Stromal cell of bone marrow (primary cell): ENCODE measurements at places on chromosomes 5 and 9.

DNA sequence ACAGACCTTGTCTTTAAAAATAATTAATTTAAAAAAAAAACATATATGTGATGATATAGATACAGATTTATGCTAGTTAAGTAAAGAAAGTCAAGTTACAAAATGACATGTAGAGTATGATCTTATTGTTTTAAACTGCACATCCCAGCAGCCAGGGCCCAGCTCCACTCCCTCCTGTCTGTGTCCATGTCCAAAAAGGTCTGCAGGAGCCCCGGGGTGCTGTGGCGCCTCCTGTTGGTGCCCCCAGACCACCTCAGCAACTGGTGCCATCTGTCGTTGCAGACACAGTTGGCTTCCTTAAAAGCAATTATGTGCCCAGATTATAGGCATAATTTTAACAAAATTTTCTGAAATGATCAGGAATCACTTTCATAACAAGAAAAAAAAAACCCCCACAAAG lies 33.3 kb downstream of the IPPK start:
- DNase-seq = no peak

DNA sequence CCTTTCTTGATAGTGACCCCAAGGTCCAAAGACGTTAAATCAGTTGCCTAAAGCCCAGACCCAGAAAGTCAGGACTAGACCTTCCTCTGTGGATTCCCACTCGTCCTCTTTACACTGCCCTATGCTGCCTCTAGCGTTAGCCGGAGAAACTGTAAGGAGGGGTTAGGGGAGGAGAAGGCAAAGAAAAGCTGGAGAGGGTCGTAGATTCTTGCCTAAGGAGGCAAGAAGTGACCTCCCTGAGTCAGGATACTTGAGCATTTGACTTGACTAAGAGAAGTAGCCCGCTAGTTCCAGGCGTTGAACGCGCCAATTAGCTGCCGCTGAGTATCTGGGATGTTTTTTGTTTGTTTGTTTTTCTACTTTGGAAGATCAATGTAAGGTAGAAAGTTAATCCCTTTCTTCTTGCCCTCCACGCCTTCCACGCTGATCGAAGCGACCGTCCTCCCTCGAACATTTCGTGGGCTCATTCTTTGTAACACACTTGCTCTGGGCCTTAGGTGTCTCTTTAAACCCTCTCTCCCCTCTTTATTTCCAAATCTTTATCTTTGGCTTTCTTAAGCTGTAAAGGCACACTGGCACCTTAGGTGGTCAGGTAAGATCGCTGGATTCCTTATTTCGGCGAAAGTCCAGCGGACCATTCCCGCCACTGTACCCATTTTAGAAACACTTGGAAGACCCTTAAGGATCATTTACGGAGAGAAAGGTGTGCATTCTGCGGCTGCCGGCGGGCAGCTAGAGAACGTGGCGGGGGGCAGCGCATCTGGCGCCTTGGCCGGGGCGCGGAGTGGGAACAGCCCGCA lies 5.1 kb upstream of the RGMB start:
- peak; percentile 65 for DNase-seq

GRCh38 chr9:78879324-78880100 lies 582.6 kb downstream of the PSAT1 start:
- no peak for DNase-seq

GRCh38 chr5:133035224-133035623 lies 8.9 kb upstream of the ZCCHC10 start:
- no peak for DNase-seq

- no peak for DNase-seq
Observed at GRCh38 chr5:154793599-154794524, 38.7 kb downstream of the LARP1 start.

DNA sequence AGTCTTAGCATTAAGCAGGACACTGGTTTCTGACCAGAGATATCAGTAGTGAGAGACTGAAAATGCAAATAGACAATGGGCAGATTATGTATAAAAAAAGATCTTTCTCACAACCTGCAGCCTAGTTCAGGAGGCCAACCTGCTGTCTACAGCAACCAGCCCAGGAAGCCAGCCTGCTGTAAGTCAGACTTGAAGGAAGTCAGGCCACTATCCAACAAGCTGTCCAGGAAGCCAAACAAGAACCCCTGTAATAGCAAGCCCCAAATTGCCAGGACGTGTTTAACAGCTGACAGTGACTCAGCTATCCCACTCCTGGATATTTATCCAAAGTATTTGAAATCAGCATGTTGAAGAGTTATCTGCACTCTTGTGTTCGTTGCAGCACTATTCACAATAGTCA lies 121.8 kb upstream of the SPIN1 start:
- no peak for DNase-seq

- DNase-seq = no peak
Observed at GRCh38 chr5:143023411-143024096, 253.4 kb downstream of the ARHGAP26 start.

DNA sequence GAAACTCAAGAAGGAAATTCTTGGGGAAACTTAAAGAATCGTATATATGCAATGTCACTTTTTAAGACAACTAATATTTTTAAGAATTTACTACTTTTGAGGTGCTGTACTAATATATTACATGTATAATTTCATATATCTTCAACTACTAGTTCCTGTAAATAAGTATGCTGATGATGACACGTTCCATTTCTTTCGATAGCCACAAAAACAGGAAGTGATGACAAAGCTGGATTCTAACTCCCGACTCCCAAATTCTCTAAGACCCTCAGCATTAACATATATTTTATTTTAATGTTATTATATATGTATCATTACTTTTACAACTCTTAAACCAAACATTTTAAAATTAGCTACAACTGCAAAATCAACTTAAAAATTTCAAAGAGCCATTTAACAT lies 74.8 kb downstream of the STK32A start:
- no peak for DNase-seq

DNA sequence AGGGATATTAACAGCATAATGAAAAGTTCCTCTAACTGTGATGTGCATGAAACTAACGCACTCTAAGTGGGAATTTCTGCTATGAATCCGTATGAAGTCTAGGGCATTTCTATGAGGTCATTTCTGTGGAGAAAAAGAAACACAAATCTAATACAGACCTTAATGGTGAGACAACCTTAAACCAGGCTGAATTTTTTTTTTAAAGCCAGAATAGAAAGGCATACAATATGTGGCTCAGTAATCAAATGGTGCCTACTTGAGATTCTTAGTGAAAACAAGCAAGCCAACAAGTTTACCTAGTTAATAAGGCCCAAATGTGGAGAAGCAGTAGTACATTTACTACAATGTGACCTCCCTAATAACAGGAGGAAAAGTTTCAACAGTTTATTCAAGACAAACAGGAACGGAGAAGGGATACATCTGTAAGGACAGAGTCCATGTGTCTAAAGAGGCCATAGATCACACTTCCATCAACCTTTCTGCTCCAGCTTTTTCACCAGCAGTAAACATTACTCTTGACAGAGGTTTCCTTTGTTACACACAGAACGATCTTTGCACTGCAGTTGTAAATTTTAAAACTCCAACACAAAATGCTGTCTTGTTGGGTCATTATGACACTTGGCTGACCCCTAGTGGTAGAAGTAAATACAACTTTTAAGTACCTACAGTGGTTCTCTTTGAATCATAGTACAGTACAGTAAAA lies 26.2 kb downstream of the CARNMT1 start:
- DNase-seq = peak; percentile 74

DNA sequence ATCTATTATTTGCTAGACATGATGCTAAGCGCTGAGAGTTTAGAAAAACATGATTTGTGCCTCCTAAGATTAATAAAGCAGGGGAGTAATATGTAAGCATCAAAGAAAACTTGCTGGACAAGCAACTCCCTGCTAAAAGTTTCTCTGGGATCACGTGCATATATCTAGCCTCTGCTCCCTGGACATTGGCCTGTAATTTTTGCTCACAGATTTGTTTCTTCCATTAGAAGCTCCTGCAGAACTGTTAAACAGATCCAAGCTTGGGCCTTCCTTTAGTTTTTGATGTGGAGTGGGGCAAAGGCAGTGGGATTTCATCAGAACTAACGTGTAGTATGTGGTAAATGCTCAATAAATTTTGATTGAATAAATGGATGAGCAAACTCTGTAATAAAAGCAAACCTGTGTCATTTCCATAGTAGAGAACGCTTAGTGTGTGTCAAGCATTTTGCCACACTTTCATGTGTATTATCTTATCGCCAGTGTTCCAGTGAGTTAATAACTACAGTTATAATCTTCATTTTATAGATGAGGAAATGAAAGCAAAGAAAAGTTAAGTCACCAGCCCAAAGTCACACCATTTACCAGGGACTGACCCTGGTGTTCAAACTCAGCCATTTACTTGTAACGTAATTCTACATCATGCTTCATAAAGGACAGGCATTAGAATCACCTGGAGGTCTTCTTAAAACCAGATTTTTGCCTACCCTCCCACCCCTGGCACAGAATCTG lies 100.3 kb downstream of the PCSK5 start:
- no peak for DNase-seq

DNA sequence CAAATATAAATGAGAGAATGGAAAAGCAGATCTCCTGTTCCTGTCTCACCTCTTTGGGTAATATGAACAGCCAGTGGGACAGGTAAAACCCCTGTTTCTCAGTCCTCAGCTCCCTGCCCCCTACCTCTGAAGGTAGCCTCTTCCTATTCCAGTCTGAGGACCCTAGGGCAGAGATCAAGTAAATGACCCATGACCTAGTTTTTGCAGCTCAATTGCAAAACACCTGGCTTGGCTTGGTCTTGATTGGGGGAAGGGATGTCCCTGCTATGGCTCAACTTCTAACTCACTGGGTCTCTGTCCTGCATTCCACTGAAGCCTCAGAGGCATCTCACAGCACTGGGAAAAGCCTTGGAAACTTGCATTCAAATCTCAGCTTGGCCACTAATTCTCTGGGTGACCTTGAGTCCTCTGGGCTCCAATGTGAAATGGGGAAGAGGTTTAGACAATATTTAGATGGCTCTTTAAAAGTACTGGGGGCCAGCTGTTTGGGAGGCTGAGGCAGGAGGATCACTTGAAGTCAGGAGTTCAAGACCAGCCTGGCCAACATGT lies 1.6 kb upstream of the GALT start:
- DNase-seq = no peak

DNA sequence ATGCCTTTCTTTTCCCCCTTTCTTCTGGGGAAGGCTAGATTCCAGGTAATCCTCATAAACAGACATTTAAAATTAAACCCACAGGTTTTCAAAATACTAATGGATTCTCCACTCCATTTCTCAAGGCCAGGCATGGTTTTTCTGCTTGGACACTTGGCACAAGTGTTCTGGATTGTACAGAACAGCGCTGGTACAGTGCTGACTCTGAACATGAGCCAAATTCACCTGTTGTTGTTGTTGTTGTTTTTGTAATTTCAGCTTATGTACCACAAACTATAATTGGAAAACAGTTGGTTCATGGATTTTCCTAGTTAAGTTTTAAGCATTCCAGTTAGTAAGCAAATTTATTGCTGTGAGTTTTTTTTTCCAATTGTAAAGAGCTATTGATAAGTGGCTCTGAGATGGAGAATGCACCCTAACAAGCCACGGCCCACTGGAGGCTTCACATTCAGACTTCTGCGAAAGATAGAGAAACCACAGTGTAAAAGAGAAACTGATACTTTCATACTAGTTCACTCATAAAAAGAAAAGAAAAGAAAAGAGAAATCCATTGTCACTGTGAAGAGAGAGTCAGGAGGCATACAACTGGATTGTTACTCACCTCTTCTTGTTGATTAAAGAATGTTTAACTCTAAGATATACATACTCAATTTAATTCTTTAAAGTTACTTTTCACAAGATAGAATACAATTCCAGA lies 16.2 kb upstream of the ITGA1 start:
- DNase-seq = no peak

DNA sequence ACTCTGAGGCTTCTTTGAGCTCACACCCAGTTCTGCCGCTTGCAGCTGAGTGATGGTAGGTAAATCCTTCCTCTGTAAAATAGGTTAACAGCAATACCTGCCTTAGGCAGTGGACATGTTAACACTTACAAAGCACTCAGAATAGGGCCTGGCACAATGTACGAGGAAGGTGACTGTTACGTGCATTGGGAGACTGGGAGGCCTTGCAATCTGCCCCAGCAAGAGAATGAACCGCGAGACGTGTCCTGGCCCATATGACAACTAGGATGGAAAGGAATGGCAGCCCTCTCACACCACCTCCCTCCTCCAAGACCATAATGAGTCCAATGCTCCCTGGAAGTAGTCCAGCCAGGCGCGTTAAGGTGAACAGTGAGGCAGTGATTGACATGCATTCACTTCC lies 23.1 kb upstream of the AKNA start:
- no peak for DNase-seq

DNA sequence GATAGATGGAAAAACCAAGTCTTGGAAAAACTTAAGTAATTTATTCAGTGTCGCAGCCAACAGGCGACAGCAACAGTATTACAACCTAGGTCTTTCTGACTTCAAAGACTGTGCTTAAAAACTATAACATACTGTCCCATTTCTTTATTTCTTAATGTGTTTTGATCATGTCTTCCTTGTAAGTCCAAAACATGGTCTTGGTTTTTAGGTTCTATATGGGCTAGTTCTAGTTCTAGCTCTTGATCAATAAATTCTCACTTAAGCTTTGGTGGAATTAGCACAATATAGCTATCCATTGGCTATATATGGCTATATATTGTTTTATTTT lies 69.9 kb downstream of the IQGAP2 start:
- no peak for DNase-seq

- no peak for DNase-seq
Observed at GRCh38 chr5:76083555-76084495, 642 bp downstream of the SV2C start.

DNA sequence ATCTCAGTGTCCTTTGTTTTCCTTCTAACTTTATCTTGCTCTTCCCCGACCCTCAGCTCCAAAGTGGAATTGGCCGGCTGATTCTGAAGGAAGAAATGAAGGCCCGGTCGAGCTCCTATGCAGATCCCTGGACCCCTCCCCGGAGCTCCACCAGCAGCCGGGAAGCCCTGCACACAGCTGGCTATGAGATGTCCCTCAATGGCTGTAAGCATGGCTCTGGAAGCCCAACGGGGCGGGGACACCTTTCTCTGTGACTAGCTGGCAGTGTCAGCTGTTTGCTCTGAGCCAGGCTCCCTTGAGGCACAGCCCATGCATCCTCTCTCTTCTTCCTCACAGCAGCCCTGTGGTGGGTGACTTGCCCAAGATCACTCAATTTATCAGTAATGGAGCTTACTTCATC lies 23.9 kb upstream of the AFAP1L1 start:
- no peak for DNase-seq

GRCh38 chr5:30401479-30402058 lies 791.9 kb upstream of the CDH6 start:
- peak; percentile 8 for DNase-seq

- DNase-seq = peak; percentile 67
Observed at GRCh38 chr9:134475011-134475790, 148.9 kb downstream of the RXRA start.

DNA sequence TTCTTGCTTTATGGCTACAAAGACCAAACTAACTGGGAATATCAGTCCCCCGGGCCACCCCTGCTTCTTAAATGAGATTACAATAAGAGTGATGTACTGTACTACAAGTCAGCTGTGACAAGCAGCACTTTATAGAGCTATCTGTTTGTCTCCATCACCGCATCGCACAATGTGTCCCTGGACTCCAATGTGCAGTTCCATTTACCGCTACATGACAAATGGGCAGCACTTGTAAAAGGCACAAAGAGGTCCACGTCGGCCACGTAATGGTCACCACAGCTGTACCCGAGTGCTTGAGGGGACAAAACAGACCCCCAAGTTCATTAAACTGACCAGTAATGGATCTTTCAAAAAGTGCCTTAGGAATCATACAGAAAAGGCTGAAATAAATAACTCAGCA lies 54.1 kb downstream of the PSMB7 start:
- no peak for DNase-seq
